ENCODE measurements at places on chromosomes 2 and 18.

- no peak for DNase-seq
These were observed 47.9 kb upstream of the FANCL start for GRCh38 chr2:58289029-58289428.

- DNase-seq: no peak
These were observed 80.1 kb downstream of the NBAS start for GRCh38 chr2:15481000-15481399.

GRCh38 chr2:48369971-48370370 lies 160.0 kb upstream of the STON1 start:
- peak; percentile 19 for DNase-seq

DNA sequence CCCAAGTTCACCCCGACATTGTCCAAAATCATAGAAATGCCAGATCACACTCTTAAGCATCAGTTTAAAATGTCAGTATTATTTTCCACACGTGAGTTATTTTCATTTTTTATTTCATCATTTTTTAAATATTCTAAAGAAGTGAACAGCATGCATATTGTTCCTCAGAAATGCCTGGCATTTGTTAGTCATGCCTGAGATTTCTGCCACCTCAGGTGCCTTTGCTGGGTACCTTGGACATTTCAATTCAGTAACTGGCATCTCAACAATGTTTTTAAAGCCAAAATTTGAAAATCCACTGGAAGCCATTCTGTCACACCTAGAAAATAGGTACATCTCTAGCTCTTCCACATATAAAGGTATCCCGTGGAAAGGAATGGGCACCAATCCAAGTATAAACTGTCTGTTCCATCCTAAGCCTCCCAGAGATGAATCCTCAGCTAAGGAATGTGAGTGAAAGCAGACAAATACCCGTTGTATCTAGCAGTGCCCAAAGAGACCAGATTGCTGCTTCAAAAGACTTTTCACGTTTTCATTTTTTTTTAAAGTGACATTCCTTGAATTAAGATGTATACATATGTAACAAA lies 159.8 kb downstream of the ZNF385B start:
- DNase-seq: no peak

GRCh38 chr2:218839888-218840287 lies 8.3 kb upstream of the PRKAG3 start:
- no peak for DNase-seq

DNA sequence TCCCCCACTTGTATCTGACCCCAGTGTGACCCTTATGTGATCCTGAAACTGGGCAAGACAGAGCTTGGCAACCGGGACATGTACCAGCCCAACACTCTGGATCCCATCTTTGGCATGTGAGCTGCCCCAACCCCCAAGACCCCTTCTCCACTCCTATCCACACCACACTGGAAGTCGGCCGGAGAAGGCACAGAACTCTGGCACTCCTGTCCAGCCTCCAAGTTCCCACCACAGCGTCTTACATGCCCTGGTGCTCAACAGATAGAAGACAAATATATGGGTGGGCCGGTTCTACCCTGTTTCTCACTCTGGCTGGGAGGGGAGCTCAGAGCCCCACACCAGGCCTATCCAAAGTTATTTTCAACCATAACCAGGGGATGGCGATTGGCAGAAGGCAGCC lies 40.8 kb downstream of the LMAN2L start:
- no peak for DNase-seq

DNA sequence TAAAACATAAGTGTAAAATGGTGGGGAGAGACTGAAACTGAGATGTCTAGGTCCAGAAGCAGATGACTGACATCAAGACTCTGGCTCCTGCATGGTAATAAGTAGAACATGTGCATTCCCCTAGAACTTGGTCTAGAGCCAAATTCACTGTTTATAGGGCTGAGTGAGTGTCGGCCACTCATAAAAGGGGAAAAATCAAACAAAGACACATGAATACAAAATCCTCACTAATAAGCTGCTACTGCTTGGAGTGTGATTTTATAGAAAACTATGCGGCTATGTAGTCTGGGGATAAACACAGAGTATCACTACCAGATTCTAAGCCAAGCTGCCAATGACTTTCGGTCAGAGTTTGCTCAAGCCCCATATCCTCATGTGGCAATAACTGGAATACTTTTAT lies 1080.8 kb upstream of the DDX18 start:
- DNase-seq: no peak

DNA sequence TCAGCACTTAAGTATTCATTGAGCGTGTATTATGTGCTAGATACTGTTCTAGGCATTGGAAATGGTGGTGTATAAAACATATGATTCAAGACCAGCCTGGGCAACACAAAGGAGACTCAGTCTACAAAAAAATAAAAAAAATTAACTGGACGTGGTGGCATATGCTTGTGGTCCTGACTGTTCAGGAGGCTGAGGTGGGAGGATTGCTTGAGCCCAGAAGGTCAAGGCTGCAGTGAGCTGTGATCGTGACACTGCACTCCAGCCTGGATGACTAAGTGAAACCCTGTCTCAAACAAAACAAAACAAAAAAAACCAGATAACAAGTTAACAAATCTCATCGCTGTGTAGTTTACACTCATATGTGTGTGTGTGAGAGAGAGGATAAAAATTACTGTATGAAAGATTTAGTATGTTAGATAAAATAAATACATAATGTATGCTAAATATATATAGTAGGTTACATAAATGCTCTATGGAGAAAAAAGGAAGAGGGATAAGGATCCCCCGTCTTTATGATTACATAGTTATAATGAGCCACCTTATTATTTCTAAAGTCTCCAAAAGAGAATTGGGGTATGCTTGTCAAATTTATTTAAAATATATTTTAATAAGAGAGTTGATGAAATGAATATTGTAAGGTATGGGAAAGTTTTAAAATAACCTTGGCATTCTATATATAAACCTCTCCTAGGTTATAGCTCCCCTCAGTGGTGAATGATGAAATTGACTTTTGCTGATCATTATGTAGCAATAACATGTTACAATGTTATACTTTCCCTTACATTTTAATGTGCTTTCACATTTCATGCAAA lies 69.2 kb downstream of the EHBP1 start:
- DNase-seq: peak; percentile 15

DNA sequence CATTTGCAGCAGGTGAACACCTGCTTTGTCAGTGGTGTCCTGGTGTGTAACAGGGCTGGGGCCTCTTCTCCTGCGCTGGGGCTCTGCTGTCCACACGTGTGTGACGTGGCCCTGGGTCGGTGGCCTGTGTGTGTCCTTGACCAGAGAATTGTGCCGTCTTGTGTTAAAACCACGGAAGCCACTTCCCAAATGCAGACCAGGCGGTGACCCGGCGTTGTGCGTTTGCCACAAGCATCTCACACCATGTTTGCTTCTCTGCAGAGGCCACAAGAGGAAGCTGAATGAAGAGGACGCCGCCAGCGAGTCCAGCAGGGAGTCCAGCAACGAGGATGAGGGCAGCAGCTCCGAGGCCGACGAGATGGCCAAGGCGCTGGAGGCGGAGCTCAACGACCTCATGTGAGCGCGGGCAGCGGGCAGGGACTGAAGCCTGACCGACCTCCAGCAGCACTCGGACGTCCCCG lies 44.3 kb upstream of the KCNG2 start:
- DNase-seq: no peak

DNA sequence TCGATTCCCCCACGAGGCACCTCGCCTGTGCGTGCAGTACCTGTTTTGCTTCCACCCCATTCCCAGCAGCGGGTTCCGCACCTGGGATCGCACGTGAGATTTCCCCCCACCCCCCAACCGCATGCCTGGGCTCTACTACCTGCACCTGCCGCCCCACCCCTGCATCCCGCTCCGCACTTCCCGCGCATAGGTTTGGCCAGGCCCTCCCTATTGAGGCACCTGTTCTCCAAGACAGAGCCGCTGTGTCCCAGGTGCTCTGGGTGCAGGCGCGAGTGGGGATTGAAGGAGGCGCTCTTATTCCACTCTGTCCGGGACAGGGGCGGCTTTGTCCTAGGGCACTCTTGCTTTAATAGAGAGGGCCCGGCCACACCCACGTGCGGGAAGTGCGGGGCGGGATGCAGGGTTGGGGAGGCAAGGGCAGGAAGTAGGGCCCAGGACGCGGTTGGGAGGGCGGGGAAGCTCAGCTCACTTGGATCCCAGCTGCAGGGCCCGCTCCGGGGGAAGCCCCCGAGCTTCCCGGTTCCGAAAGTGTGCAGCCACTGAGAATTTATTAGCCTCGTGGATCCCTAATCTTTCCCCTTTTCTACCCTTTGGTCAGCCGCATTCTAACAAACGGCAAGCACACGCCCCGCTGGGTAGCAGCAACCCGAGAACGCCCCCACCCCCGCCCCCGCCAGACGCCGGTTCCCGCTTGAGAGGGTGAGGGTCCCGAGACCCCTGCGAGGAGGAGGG lies 670 bp upstream of the MOCOS start:
- DNase-seq: peak; percentile 50

DNA sequence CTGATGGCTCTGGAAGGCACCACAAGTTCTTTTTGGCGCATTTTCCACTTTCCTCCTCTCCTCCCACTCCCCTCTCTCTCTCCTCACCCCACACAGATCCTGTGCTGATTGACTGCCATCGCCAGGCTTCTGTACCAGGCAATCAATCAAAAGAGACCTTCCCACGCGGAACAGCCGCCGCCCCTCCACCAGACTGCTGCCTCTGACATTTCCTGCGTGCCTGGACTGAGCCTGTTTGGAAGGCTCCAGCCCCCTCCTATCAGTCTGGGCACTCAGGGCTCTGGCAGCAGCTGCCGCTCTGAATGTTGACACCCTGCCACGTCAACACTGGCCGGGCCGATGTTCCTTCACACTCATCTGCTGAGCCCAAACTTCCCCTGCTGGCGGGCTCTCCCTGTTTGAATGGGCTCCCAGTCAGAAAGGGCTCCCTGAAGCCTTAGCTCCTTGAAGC lies 467.7 kb downstream of the EPHA4 start:
- DNase-seq: peak; percentile 29
